ENCODE measurements at places on chromosomes 3 and 15.
A peak's percentile ranks its signal among the peaks of the same experiment; 100 is the strongest.

DNA sequence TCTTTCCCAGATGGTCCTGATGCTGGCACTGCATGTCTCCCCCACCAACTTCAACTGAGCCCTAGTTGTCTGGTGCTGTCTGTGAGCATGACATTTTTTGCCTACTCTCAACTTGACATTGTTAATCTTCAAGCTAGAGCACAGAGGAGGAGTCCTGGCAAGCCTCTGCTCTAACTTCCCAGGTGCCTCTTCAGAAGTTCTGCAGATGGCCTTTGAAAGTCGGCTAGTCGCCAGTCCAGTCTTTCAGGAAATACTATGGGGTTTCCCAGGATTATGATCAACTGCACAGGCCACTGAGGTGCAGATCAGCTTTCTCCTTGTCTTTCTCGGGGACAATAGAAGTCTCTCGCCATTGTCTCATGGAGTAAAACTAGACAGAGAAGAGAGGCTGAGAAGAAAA, 86.7 kb downstream of the ST8SIA2 start:
- no peak for DNase-seq

GRCh38 chr3:72237679-72238009, 452.7 kb upstream of the PROK2 start:
- DNase-seq, result no peak

GRCh38 chr3:27721717-27722564, at the start of gene EOMES:
Gene EOMES (minus strand): TSS chr3:27722323. CDS start chr3:27722294, 29 bp downstream.
- DNase-seq, result peak; percentile 36

GRCh38 chr3:151875759-151876158, 2.3 kb downstream of the SUCNR1 start:
- no peak for DNase-seq

Data from stimulated activated CD4-positive, alpha-beta T cell treated with anti-CD3 and anti-CD28 coated beads, Interleukin-15, amount 100 ng/mL, for 1 hour (primary cell).